ENCODE measurements at places on chromosomes 11 and 22.

- DNase-seq, result no peak
These were observed 32.8 kb upstream of the LDLRAD3 start for GRCh38 chr11:35911013-35911412.

- DNase-seq, result no peak
These were observed 6.9 kb upstream of the PRAME start for GRCh38 chr22:22565981-22566380.

GRCh38 chr11:6249770-6250555, 9.7 kb upstream of the CCKBR start:
- DNase-seq, result no peak

- DNase-seq, result peak; percentile 93
These were observed 4.5 kb downstream of the TMEM134 start for GRCh38 chr11:67464411-67465188.

GRCh38 chr22:27238935-27239510, 562.5 kb downstream of the MN1 start:
- no peak for DNase-seq

- DNase-seq, result no peak
These were observed 118.2 kb downstream of the DSCAML1 start for GRCh38 chr11:117678658-117679406.
